ENCODE measurements at places on chromosomes 2 and 18. TPM values are rescaled to one million over a fixed set of nuclear protein-coding genes. Genes with fewer than 3 reads are reported as not detected.

SATB2 gene
- 0.85 TPM for total RNA-seq

ITPRID2 gene
- total RNA-seq = 191 TPM

DLGAP1 gene
- 0.17 TPM for total RNA-seq

GPC1 gene
- 8.3 TPM for total RNA-seq

RND3 gene
- 53.1 TPM for total RNA-seq

ZCCHC2 gene
- total RNA-seq = 29.8 TPM

DCDC2C gene
- under 0.01 TPM for total RNA-seq

POTEI gene
- total RNA-seq = 0.51 TPM

RAPH1 gene
- total RNA-seq = 67.8 TPM

LYG2 gene
- not detected for total RNA-seq

CLEC4F gene
- 0.34 TPM for total RNA-seq

CCDC68 gene
- 2.1 TPM for total RNA-seq

NOSTRIN gene
- total RNA-seq = 4.5 TPM

CABYR gene
- total RNA-seq = 3.1 TPM

CRYBA2 gene
- total RNA-seq = not detected

CXCR2 gene
- not detected for total RNA-seq
